NCI-H2029 treated with DMSO at 0.1 percent for 48 hours (cell line): ENCODE measurements at places on chromosomes 12 and 14.
A peak's percentile ranks its signal among the peaks of the same experiment; 100 is the strongest.

GRCh38 chr12:121038861-121039668 is at the start of gene OASL:
OASL (minus strand) TSS chr12:121039246; CDS start chr12:121038971, 275 bp downstream.
- DNase-seq = no peak

GRCh38 chr12:52895726-52896189 is 9.1 kb downstream of the KRT8 start:
- DNase-seq = peak; percentile 91

DNA sequence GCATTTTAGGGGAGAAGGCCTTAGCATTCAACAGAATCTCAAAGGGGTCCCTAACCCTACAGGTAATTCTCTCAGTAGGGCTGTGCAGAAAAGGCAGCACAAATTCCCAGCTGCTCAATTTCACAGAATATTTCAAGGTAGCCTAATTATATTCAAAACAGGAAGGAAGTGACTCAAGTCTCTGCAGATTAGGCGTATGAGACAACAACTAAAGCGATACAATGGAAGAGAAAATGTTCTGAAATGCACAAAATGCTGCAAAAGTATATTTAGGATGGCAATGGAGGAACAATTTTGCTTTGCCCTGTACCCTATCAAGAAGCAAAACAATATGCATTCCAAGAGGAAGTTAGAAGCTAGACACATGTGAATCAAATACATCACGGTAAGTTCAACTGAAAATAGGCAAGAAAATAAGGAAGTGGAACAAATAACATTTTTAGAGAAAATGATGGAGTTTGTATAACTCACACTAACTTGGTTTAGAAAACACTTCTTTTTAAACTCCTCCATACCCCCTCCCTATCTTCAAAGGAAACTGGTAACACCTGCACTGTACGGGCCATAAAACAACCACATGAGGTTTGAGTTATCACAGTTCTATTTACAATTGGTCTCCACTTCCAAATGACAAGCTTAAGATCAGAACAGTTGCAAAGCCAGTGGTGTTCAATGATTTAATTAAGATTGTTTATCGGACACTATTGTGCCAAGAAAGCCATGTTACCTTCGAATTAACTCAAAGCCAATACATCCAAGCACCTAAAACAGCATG is 1.6 kb downstream of the GIT2 start:
- no peak for DNase-seq

- DNase-seq = no peak
Measured at GRCh38 chr12:70448371-70448770, 82.3 kb downstream of the KCNMB4 start.

GRCh38 chr14:104151566-104152245 is 13.3 kb downstream of the KIF26A start:
- no peak for DNase-seq

- DNase-seq = no peak
Measured at GRCh38 chr14:63966407-63966806, 113.6 kb downstream of the SYNE2 start.

GRCh38 chr14:21133901-21134300 is 22.0 kb downstream of the OR5AU1 start:
- no peak for DNase-seq

DNA sequence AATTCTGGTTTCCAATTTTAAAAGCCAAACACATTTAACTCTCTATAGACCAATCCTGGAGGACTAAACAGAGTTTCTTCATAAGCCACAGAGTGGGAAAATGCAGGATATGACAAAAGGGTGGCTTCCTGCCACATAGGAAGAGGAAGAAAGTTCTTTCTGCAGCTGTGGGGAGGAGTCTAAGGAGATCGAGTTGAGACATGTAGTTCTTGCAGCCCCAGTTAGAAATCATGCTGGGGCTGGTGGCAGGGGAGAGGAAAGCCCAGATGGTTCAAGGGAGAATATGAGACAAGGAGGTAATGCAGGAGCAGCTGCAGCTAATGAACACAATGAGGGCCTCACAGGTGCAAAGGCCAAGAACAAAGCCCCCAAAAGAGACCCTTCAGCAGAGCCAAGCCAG is 85.0 kb upstream of the ARID2 start:
- DNase-seq = no peak

DNA sequence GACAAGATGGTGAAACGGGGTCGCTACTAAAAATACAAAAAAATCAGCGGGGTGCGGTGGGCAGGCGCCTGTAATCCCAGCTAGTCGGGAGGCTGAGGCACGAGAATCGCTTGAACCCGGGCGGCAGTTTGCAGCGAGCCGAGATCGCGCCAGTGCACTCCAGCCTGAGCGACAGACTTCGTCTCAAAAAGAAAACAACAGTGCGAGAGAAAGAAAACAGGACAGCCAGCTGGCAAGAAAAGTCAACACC is 633 bp upstream of the RNU4-2 start:
- DNase-seq = no peak

DNA sequence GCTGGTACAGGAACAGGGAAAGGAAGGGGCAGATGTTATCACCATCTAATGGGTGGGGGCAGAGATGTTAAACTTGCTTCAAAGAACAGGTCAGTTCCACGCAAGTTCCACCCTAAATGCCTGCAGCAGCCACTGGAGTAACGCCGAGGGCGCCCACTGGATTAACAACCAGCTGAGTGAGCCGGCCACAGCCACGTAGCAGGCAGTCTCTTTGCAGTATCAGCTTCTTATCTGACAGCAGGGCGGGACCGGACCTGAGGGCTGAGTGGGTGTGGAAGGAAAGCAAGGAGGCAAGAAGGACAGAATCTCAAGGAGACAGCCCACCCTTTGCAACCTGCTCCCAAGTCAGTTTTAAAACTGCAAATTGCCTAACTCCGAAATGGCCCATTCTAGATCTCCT is 38.4 kb upstream of the FOXN3 start:
- DNase-seq = no peak

GRCh38 chr12:22231836-22232235 is 102.7 kb downstream of the ST8SIA1 start:
- DNase-seq = no peak

- DNase-seq = peak; percentile 49
Measured at GRCh38 chr14:31965735-31966598, 111.1 kb upstream of the ARHGAP5 start.

GRCh38 chr14:75913183-75913582 is 68.6 kb downstream of the TGFB3 start:
- no peak for DNase-seq

GRCh38 chr12:89935850-89936249 is 227.2 kb upstream of the ATP2B1 start:
- DNase-seq = no peak

DNA sequence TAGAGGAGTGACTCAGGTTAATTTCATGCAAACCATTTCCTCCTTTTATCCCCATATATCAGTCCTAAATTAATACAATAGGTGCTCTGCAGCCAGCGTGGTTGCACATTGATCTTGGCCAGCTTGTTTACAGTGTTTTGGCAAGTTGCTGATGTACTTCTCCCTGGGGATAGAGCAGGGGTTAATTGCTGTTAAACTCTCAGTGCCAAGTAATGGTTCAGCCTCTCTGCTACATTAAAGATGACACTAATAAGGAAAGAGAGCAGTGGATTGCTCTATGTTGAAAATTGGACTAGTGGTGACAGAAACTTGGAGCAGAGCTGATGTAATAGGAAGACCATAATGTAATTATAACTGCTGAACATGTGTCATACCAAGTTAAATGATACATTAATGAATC is 717.5 kb downstream of the RERGL start:
- DNase-seq = no peak

DNA sequence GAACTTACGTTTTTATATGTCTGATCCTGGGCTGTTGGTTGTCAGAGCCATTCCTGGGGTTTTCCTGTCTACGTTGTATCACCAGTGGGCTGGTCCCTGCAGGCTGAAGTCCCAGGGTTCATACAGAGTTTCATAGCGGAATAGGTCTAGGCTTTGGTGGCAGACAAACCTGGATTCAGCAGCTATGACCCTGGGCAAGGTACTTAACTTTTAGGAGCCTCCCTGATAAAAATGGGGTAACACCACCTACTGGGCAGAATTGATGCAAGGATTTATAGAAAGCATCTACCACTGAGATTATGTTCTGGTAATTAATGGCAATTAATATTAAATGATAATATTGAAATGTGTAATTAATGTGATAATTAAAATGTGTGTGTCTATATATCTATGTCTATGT is 141.2 kb downstream of the SYNE2 start:
- no peak for DNase-seq

GRCh38 chr12:27779416-27779919 is 565 bp upstream of the KLHL42 start:
- DNase-seq = no peak

- DNase-seq = no peak
Measured at GRCh38 chr12:38785381-38785780, 120.0 kb downstream of the CPNE8 start.

DNA sequence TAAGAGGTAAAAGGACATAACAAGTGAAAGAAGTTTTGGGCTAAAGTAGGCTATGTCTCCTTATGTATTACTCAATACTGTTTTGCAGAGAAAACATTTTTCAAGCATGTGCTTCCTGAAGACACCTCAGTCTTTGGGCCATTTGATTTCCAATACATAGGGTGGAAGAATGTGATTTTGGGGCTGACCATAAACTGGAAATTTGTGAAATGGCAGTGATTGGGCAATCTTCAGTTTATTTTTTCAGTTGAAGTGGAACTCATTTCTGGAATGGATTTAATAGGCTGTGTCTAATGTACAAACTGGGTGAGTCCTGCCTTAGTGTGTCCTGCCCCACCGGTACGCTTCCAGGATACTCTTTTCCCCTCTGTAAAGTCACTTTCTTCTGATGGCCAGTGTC is 2.8 kb upstream of the ACADS start:
- no peak for DNase-seq
